Purkinje cell (primary cell): ENCODE measurements at places on chromosomes 3 and 15. TPM values are rescaled to one million over a fixed set of nuclear protein-coding genes. Genes with fewer than 3 reads are reported as not detected.

Gene IL17RB
- polyA plus RNA-seq: 4.7 and 5.1 TPM in 2 replicates

Gene FAM227B
- polyA plus RNA-seq: 2.7 and 5.3 TPM in 2 replicates

Gene MRPS11
- polyA plus RNA-seq: 74.9 and 84.9 TPM in 2 replicates

Gene ANKRD63
- polyA plus RNA-seq: not detected in 2 replicates

Gene TBC1D5
- 17.1 and 20.0 TPM in 2 replicates for polyA plus RNA-seq

Gene EFHB
- polyA plus RNA-seq: 0.32 and 4.0 TPM in 2 replicates

Gene ADAMTS17
- polyA plus RNA-seq: 2.1 TPM in 1 of 2 replicates, not detected in the other

Gene FAN1
- polyA plus RNA-seq: 15.1 and 20.5 TPM in 2 replicates
